ENCODE measurements at places on chromosomes 6 and 20. TPM values are rescaled to one million over a fixed set of nuclear protein-coding genes. Genes with fewer than 3 reads are reported as not detected.

DNA sequence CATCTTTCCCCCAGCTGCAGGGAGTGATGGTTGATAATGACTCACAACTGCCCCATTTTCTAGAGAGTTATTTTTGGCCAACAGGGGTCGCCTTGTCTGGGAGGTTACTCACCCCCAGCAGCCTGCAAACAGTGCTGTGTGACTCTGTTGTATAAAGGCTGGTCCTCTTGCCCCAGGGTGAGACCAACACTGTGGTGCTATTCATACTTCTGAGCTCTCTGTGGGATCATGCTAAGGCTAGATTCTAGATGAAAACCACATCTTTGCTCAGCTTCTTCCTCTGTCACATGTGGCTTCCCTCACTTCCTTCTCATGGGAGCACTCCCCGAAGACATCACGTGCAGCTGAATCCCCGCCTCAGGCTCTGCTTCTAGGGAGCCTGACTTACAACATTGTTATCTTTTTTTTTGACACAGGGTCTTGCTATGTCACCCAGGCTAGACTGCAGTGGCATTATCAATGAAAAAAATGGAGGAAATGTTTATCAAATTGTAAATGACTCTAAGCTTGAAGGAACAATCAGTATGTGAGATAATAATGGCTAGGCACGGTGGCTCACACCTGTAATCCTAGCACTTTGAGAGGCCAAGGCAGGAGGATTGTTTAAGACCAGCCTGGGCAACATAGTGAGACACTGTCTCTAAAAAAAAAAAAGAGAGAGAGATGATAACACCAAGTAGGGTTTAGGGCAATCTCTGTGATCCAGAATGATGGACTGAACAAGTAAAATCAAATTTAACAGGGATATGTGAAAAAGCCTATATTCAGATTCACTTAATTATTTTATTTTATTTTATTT, 55.7 kb upstream of the SLC23A2 start:
- DNase-seq, result peak; percentile 43

GRCh38 chr6:41228616-41229015, 467 bp downstream of the TREML4 start:
- no peak for DNase-seq

- no peak for DNase-seq
Observed at GRCh38 chr6:165807249-165807960, 144.4 kb upstream of the PDE10A start.

Gene SLC25A27
- total RNA-seq, result 46.1 TPM

DNA sequence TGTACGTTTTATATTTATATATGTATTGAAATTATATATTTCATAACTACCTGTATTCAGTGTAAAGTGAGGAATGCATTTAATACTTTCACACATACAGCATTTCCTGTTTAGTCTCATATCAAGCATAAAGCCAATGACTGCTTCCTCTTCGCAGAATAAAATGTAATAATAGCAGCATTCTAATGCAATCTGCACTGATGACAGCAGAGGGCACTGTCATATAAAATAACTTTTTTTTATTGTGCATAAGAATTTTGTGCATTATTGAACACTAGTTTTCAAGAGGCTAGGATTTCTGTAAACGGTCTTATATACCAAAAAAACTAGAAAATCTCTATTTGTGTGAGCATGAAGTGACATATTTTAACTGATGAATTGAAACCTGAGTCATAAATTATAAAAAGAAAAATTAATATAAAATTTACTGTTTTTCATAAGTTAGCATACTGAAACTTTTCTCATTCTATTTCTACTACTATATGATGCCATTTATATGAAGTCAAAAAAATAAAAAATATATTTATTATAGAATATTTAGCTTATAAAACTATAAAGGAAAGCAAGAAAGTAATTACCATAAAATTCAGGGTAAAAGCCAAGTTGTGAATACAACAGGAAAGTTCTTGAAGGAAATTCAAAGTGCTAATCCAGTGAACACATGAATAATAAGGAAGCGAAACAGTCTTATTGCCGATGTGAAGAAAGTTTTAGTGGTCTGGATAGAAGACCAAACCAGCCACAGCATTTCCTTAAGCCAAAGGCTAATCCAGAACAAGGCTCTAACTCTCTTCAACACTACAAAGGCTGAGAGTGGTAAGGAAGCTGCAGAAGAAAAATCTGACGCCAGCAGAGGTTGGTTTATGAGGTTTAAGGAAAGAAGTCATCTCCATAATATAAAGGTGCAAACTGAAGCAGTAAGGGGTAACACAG, 36.3 kb downstream of the RNF146 start:
- peak; percentile 76 for DNase-seq

GRCh38 chr20:10672624-10673127, 1.1 kb downstream of the JAG1 start:
- peak; percentile 82 for DNase-seq

DNA sequence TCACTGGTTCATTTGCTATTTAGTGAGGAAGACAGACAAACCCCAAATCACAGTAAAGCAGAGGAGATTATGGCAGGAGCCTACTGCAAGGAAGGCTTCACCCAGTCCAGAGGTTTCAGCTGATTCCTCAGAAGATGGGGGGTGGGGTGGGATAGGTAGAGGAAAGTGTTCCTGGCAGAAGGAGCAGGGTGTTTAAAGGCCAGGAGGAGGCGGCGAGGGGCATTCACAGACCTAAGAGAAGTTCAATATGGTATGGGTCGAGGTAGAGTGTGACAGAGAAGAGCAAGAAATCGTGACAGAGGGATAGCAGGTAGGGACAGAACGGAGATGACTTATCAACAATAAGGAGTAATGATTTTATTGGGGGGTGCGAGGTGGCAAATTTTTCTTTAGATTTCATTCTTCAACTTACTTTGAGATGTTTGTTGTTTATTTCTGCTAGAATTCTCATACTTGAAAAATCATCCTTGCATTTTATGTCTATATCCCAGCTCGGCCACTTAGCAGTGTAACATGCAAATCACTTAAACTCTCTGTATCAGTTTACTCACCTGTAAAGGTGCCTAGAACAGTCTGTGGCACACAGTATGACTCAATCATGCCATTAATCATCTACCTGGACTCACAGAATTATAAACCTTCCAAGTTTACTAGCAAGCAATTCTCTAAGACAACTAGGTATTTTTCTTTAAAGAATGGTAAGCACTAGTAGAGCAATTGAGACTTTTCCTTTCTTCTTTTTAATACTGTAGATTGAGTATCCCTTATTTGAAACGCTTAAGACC, 176.7 kb downstream of the REV3L start:
- no peak for DNase-seq

GRCh38 chr6:72948153-72948552, 277.1 kb downstream of the KHDC1L start:
- no peak for DNase-seq

DNA sequence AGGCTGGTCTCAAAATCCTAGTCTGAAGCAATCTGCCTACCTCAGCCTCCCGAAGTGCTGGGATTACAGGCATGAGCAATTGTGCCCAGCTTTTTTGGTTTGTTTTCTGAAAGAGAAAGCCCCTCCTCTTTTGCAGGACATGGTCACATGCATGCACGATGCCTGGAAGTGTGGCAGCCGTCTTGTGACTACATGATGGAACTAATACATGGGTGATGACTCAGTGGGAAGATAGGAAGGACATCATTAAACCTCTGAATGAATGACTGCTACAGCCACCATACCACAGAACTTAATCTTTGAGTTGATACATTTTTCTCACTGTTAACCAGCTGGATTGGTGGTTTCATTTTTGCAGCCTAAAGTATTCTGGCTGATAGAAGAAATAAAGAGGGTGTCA, 13.4 kb upstream of the CTNNBL1 start:
- DNase-seq, result no peak

DNA sequence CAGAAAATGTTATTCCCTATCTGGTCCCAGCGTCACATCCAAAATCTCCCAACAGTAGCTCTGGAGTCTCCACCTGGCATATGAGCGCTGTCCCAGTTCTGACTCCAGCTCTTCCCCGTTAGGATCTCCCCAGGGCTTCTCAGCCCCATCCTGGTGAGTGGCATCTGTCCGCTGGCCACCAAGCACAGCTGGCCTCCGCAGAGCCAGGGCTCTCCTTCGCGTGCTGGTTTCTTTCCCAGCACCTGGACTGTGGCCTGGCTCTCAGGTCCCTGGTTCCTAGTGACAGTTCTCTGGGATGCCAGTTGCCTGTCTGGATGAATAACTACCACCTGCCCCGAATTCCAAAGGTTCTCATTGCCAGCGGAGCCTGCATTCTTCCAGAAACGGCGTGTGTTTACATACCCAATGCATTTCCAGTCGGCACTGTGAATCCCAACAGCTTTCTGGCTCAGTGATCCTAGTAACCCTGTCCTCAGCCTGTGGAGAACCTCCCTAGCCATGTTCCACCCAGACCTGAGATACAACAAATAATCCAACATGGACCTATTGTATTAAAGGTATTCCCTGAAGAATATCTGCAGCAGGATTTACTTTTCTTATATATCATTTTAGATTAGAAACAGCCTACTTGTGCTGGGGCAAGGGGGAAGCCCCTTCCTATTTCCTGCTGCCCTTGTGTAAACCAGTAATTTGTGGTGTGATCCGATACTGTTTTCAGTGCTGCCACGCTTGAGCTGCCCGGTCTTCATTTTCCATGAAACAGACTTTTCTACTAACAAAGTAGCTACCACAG, 69.9 kb upstream of the PDE10A start:
- DNase-seq, result no peak

Gene MMP24
- not detected for total RNA-seq

Gene RWDD2A
- 1.3 TPM for total RNA-seq

Gene SSTR4
- total RNA-seq, result not detected

DNA sequence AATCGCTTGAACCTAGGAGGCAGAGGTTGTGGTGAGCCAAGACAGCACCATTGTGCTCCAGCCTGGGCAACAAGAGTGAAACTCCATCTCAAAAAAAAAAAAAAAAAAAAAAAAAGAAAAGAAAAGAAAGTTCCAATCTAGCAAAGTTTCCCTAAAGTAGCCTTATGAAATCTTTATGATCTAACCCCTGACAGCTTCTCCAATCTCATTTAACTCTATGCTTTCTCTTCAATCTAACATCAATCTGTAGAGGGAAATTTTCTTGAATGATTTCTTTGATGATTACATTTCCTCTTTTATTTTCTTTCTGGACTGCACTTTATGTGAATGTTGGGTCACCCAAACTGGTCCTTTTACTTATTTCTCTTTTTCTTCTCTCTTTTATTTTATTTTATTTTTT, 2.2 kb upstream of the SLC18B1 start:
- DNase-seq, result no peak

GRCh38 chr6:89411145-89412070, 665 bp downstream of the RRAGD start:
- DNase-seq, result peak; percentile 69

Gene ANKRD66
- not detected for total RNA-seq

DNA sequence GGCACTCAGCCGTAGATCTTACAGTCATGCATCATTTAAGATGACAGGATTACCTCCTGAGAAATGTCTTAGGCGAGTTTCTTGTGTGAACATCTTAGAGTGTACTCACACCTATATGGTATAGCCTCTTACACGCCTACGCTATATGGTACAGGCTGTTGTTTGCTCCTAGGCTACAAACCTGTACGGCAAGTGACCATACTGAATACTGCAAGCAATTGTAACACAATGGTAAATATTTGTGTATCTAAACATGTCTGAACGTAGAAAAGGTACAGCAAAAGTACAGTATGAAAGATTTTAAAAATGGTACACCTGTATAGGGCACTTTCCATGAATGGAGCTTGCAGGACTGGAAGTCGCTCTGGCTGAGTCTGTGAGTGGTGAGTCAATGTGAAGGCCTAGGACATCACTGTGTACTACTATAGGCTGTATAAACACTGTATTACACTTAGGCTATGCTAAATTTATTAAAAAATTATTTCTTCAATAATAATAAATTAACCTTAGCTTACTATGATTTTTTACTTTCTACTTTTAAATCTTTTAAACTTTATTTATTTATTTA, 541 bp upstream of the IL20RA start:
- no peak for DNase-seq

Gene DSP
- total RNA-seq, result 121 TPM

- no peak for DNase-seq
Observed at GRCh38 chr6:148470606-148471465, 128.2 kb downstream of the SASH1 start.

- DNase-seq, result no peak
Observed at GRCh38 chr20:6767126-6767535, 355 bp upstream of the BMP2 start.

DNA sequence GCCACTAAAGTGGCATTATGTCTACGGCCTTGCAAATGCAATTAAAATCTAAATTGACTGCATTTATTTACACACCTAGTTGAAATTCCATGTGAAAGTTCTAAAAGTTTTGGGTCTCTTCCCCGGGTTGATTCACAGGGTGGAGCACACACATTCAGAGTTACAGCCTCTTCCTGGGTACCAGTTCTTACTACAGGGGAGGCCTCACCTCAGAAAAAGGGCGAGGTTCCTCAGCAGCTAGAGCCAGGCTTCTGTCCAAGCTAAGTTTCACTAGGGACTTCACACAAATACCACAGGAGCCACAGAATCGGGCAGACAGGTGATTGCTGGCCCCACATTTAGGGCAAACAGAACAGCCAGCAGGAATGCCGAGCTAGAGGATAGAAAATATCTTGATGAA, 52.7 kb downstream of the DZANK1 start:
- no peak for DNase-seq

Gene TEAD3
- total RNA-seq, result 19.1 TPM

Gene SLC23A2
- 19.3 TPM for total RNA-seq

Gene KCNG1
- 2.2 TPM for total RNA-seq

Gene GINS1
- 7.9 TPM for total RNA-seq

DNA sequence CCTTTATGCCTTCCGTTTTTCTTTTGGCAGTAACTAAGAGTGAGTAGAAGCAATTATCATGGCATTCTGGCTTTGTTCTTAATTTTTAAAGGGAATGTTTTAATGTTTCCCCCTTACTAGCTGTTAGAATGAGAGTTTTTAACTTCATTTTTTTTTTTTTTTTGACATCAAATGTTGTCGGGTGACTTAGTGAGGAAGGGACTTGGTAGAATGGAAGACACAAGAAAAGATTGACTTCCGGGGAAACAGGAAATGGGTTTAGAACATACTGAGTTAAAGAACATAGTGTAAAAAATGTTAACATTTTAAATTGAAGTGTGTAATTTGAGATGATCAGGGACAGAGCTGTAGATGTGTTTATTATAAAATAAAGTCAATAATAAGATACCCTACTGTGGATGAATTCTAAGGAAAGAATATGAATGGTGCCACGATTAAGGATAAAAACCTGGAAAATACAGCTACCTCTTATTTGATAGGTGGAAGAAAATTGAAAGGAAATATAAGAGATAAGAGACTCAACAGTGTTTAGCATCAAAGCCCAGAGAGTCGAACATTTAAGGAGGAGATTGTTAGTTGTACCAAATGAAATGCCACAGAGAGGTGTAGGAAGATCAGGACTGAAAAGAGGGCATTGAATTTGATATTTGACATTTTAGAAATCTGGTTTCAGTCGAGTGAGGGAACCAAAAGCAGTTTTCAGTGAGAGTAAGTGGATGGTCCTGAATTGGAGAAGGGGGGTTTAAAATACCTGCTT, 9.4 kb downstream of the HSF2 start:
- DNase-seq, result no peak

- DNase-seq, result no peak
Observed at GRCh38 chr20:5642155-5642981, 107.8 kb upstream of the SHLD1 start.

Measured in stomach (tissue), 19 donors.